Natural killer cell treated with Interleukin-12 subunit alpha and Interleukin-12 subunit beta and Interleukin-15 and Interleukin-18, amount 100 ng/mL, for 72 hours (primary cell): ENCODE measurements at places on chromosomes 3 and 15.

DNA sequence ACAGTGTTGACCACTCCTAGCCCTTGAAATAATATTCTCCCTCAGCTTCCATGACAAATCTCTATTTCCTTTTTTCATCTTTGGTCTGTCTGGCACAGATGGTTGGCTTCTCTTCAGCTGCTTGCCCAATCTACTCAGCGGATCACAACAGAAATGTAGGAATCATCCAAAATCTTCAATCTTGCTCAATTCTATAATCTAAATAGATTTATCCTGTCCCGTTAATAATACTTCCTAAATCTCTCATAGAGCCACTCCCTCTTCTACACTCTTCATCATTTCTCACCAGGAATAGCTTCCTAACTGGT is 3.8 kb downstream of the PEAK1 start:
- DNase-seq, result no peak

GRCh38 chr3:115388166-115388565 is 235.1 kb upstream of the GAP43 start:
- no peak for DNase-seq

- no peak for DNase-seq
These were observed 57.9 kb upstream of the EPHA6 start for GRCh38 chr3:96756516-96756915.

GRCh38 chr15:66893294-66893693 is 172.1 kb upstream of the SMAD3 start:
- DNase-seq, result no peak

- DNase-seq, result no peak
These were observed 86.9 kb downstream of the CBLB start for GRCh38 chr3:105781871-105782270.

DNA sequence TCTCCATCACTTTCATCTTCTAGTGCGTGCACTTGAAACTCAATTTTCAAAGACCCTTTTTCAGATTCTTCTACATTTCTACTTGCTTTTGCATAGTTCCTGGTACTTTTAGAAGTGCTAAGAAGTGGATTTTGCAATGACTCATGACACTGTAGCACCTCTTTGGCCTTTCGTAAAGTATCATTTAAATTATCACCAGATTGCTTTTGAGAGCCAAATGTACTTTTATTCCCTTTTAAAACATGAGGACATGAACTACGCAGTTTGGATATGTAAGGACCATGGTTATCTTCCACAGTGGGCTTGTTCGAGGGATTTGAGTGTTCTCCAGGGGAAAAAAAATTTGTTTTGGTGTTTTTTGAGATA is 40.5 kb downstream of the ZNF106 start:
- no peak for DNase-seq

- no peak for DNase-seq
These were observed 307.7 kb downstream of the RPLP1 start for GRCh38 chr15:69760258-69760845.

DNA sequence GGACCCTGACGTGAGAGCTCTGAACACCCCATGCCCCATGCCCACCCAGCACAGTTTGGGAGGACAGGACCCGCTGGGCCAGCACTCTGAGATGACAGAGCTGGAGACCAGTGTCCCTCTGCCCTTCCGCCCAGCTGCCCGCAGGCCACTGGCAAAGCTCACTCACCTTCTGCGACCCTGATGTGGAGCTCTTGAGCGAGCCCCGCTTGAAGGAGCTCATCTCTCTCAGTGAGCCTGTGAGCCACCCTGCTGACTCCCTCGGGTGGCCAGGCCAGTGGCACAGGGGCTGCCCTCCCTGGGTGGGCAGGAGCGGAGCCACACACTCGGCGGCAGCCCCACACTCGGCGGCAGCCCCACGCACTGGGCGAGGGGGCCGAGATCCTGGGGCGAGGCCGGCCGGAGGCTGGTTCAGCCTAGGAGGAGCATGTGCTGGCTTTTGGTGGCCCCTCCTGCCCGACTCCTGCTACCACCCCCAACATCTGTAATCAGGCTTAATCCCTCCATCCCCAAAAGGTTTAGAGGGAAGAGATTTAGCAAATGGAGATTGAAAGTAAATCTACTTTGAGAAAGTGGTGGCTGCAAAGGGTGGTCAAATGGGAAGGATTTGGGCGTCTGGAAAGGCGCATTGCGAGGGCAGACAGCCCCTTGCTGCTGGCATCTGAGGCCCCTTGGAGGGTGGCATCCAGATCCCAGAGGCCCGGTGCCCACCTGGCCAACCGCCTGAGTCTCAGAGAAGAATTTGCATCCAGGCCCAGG is 59.4 kb upstream of the TRPM1 start:
- DNase-seq, result no peak

GRCh38 chr3:58421004-58421403 is 12.6 kb downstream of the PDHB start:
- no peak for DNase-seq

GRCh38 chr15:101264911-101265641 is 12.2 kb downstream of the SELENOS start:
- DNase-seq, result no peak

DNA sequence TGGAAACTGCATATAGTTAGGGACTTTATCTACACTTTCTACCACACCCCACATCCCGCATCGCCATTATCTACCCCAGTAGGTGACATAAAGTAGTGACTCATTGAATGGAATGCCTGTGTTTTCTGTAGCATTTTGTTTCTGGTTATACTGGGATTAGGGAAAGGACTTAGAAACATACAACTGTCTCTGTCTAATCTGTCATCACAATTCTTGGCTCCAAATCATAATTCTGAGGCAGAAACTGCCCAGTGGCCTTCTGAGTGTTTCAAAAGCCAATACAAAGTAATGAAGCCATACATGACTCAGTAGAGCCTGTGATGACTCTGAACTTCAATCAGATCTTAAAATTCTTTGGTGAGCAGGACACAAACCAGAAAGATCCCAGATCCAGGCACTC is 115.7 kb upstream of the CHRM5 start:
- DNase-seq, result no peak

DNA sequence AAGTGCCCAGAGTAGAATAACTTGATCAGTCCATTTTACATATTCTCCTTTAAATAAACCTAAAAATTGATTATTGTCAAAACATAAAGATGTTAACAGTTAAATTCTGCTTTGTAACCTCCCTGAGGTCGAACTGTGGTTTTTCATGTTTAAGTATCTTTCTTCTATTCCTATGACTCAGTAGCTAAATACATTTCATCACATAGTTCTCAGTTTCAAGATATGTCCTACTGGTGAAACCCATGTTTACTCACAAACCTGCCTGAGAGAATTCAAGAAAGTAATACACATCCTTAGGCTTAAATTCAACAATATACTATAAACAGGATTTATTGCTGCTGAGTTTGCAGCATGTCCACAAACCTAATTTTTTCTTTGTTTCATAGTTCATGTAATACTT is 692.9 kb downstream of the ZPLD1 start:
- DNase-seq, result no peak

- DNase-seq, result no peak
These were observed 375.1 kb downstream of the PTPRG start for GRCh38 chr3:61936344-61936937.

- DNase-seq, result no peak
These were observed 20.1 kb upstream of the SFMBT1 start for GRCh38 chr3:53065841-53066480.

DNA sequence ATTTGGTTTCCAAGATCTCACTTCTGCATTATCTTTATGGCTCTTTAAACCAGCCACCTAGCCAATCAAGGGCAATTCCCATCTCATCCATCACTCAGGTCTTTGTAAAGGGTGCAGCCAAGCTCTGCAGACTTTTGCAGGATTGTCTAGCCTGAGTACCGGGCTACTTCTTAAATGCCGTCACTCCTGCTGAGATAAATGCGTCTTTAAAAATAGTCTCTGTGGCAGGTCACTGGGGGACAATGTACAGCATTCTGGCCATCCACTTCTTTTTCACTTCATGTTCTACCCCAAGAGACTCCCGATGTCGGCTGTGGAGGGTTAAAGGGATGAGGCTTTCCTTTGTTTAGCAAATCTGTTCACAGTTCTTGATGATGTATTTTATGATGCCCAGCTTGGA is 194.7 kb downstream of the SV2B start:
- no peak for DNase-seq

DNA sequence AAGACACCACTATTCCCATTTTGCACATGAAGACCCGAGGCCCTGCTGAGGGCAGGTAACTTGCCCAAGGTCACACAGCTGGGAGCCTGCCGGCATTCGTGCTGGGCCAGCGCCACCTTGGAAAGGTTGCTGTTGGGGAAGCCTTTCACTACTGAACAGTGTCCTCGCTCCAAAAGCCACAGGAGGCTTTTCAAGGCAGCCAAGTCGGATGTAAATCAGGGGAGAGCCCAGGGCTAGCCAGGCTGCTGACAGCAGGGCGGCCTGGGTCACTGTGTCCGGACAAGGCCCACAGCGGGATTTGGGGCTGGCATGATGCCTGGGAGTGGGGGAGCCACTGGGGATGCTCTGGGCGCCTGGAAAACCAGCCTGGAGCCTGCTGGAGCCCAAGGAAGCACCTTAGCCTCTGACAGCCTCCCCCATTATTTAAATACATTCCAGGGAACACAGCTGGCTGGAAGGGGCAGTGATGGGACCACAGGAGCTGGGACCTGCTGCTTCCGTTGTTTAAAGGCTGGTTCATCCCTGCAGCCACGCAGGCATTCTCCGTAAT is 10.5 kb downstream of the SLC6A6 start:
- no peak for DNase-seq

DNA sequence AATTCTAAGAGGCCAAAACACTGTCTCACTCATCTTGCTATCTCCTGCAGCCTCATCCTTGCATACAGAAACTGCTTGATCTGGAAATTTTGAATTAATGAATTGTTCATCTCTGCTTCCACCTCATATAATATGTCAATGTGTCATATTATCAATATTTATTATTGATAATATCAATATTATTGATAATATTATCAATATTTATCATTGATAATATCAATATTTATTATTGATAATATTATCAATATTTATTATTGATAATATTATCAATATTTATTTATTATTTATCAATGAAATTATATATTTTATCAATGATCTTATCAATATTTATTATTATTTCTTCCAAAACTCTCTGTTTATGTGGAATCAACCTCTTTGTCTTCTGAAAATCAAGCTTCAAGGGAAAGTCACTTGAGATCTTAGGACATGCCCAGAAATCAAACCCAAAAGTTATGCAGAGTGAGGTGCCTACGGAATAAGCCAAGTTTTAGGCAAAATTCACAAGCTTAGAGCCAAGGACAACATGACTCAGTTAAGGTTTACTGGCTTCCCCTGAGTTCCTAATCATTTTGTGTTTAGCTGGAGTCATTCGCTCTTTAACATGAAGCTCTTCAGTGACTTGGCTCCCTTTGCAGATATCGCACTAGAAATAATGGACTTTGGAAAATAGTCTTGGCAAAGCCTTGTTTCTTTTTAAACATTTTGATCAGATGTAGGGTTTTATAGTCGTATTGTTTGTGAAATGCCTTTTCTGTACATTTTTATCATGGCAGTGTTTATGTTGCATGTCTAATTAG is 297.1 kb upstream of the RARB start:
- no peak for DNase-seq

GRCh38 chr3:127342735-127343134 is 54.9 kb upstream of the PRR20G start:
- no peak for DNase-seq

DNA sequence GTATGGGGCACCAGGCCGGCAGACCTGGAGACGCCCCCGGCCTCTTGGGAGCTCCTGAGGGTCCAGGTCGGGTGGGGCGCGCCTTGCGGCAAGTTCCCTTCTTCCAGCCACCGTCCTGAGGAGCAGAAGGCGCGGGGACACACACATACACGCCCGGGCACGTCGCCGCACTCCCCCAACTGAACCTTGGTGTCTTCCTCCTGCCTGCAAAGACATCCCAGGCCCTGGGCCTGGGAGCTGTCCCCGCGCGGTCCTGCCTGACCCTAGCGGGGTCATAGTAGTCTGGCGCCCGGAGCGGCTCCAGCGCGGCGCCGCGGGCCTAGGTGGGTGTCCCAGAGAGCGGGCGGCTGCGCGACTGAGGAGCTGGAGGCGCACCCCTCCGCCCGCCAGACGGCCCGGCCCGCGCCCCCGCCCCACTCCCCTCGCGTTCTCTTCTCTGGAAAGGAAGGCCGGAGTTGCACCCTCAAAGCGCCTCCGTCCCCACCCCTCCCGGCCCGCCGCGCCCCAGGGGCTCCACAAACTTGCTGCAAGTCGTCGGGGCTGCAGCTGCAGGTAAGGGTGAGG is 185.9 kb upstream of the LINGO1 start:
- no peak for DNase-seq

DNA sequence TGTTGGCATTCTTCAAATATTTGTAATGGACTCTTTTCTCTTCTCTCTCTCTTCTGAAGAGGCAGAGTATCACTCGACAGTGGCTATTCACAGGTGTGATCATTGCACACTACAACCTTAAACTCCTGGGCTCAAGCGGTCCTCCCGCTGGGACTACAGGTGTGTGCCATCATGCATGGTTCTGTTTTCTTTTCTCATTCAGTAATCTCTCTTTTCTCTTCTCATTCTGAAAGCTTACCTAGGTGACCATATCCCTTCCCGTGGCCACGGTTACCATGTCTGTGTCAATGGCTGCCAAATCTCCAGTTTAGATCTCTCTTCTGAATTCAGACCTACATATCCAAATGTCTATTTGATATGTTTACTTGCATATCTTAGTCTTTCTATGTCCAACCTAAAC is 96.3 kb downstream of the SOX2 start:
- no peak for DNase-seq

- DNase-seq, result no peak
These were observed 210.2 kb downstream of the ADAMTS17 start for GRCh38 chr15:100131321-100132224.

DNA sequence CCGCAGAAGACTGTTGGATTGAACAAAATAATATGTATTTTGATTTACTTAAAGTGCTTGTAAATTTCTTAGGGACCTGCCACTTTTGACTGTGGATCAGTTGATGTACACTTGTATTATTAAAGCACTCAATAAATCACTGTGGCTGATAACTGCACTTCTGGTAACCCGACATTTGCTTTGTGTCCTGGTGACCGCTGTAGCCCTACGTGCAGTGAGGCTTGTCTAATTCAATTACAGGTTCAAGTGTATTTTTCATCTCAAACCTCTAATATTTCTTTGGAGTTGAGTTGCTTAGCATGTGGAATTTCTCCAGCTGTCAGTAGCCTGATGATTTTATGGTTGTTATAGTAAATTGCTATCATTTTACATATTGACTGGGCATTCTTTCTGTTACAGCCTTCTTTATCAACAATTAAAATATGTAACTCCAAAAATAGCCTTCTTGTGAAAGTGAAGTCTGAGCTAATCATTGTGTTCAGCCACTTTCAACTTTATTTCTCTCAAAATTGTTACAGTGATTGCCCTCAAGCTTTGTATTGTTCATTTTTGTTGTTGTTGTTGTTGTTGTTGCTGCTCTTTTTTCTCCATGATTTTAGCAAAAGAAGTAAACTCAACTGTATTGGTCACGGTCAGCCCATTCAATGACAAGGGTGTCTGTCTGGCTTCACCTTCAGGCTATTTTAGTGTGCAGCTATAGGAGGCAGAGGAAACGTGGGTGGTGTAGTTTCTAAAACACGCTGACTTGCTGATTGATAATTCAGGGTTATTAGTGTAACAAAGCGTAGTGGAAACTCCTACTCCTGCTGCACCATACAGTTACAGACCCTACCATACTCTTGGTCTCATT is 215.1 kb upstream of the UBE2E1 start:
- no peak for DNase-seq
